Right cardiac atrium (tissue), 5 donors: ENCODE measurements at places on chromosomes 6 and 20. TPM values are rescaled to one million over a fixed set of nuclear protein-coding genes. Genes with fewer than 3 reads are reported as not detected.

Gene POM121L2
- polyA plus RNA-seq = not detected

- DNase-seq = no peak
These were observed 82.4 kb downstream of the ZNF292 start for GRCh38 chr6:87237804-87238203.

DNA sequence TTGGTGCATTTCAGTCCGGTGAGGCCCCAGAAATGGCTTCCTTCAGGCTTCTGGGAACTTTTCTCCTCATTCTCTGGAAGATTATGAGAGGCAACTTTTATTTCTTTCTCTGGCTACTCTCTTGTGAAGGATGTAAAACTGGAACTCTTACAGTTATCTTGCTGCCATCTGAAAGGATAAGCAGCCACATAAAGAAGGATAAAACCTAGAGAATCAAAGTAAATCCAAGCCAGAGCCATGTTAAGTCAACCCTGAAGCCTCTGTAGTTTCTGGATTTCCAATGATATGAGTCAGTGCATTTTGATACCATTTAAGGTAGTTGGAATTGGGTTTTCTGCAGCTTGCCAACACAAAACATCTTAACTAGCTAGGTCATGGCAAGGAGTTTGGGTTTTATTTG is 123.6 kb downstream of the MEI4 start:
- DNase-seq = no peak

Gene GPR63
- 0.29 TPM for polyA plus RNA-seq

GRCh38 chr6:47476781-47477496 is 650 bp upstream of the CD2AP start:
- no peak for DNase-seq

Gene RNF182
- polyA plus RNA-seq = 0.48 TPM

Gene PDE7B
- polyA plus RNA-seq = 2.9 TPM

Gene LY6G6D
- not detected for polyA plus RNA-seq
